ENCODE measurements at places on chromosomes 12 and 14. TPM values are rescaled to one million over a fixed set of nuclear protein-coding genes. Genes with fewer than 3 reads are reported as not detected.

SERPINA9 gene
- total RNA-seq = 1.4 TPM

GPRC5D gene
- total RNA-seq = not detected

ALG10 gene
- 14.4 TPM for total RNA-seq

C12orf60 gene
- total RNA-seq = 3.6 TPM

STAB2 gene
- 2.6 TPM for total RNA-seq

PZP gene
- 2.6 TPM for total RNA-seq

GRCh38 chr12:109626378-109627115, 53.0 kb downstream of the MVK start:
- DNase-seq = no peak

GRCh38 chr14:79724934-79725717, 486.2 kb downstream of the DIO2 start:
- DNase-seq = no peak

DNA sequence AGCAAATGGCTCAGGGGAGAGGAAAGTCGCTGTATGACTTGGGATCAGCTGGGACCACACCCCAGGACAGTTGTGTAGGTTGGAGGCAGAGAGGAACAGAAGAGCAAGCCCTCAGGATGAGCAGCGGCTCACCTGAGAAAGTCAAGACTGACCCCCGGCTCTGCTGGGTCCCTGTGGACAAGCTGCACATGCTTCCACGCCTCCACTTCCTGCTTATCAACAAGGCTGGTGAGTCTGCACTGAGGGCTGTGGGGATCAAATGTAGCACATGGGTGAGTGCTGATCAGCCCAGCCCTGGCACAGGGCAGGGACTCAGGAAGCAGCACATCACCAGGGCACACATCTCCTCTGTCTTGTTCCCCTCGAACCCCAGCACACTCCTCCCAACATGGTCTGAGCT, 92.1 kb downstream of the CHGA start:
- DNase-seq = no peak

Measured in umbilical cord (tissue), 2 donors.